Vein endothelial cell (primary cell): ENCODE measurements at places on chromosomes 3 and 15. TPM values are rescaled to one million over a fixed set of nuclear protein-coding genes. Genes with fewer than 3 reads are reported as not detected.

DGKG gene
- total RNA-seq = 0.29 and 0.33 TPM in 2 replicates

ZNF148 gene
- total RNA-seq = 31.7 and 37.2 TPM in 2 replicates

TMEM115 gene
- total RNA-seq = 63.0 and 73.2 TPM in 2 replicates

KBTBD8 gene
- total RNA-seq = 3.3 and 3.5 TPM in 2 replicates
